Activated T-cell treated with anti-CD3 and anti-CD28 coated beads, Interleukin-2, amount 50 U/mL, for 48 hours (primary cell): ENCODE measurements at places on chromosomes 11 and 22.

- no peak for DNase-seq
Measured at GRCh38 chr11:12282676-12283075, 94.7 kb upstream of the PARVA start.

DNA sequence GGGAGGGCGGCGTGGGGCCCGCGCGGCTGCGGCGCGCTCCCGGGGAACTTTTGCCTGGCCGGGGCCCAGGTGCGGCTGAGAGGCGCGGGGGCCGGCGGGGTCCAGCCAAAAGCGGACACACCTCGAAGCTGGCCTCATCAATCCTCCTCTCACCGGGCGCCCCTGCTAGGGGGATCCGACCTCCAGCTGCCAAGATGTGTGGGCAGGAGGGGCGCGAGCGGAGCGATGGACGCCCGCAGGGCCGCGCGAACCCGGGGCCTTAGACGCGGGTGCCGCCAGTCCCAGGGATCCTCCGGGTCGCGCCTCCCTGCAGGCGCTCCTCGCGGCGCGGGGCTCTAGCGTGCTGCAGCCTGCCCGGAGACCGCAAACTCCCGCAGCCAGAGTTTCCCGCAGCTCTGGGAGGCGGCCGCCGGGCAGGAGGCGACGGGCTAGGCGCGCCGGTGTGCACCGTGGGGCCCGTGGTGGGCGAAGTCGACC lies 785 bp downstream of the IGSF9B start:
- peak; percentile 49 for DNase-seq

GRCh38 chr22:24138649-24139420 lies 42.5 kb upstream of the SUSD2 start:
- no peak for DNase-seq

DNA sequence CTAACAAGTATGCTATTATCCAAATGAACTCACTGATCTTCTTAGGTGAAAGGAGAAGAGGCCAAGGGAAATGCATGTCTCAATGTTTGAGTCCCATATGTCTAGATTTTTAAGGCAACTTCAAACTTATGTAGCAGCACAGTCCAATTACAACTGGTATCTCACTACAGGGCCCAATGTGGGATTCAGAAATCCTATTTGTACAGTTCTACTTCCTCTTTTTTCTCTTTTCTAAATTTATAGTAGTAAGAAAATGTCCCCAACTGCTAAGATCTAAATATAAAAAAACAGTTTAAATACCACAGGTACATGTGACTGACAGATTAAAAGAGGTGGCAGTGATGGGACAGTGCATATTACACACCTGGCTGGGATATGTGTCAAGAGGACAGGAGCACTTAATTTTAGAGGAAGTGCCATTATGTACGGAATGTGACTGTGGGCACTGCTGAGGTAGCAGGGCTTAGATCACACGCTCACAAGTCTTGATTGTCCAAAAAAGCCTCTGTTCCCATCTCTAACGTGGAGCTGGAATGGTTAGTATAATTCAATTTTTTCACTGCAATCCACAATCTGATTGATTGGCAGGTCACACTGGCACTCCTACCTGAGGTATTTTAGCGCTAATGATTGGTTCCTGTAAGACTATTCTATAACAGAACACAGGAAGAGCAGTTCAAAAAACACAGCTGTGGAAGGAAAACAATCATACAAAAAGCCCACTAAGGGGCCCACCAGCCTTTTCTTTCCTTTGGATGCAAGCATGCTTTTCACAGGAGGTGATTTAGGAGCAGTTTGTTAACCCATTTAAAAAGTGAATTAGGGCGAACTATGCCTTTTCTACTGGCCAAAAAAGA lies 34.6 kb downstream of the APOL5 start:
- DNase-seq: no peak

GRCh38 chr11:35803115-35803514 lies 140.5 kb downstream of the TRIM44 start:
- no peak for DNase-seq

GRCh38 chr11:64653388-64653973 lies 62.5 kb downstream of the SLC22A12 start:
- DNase-seq: no peak

DNA sequence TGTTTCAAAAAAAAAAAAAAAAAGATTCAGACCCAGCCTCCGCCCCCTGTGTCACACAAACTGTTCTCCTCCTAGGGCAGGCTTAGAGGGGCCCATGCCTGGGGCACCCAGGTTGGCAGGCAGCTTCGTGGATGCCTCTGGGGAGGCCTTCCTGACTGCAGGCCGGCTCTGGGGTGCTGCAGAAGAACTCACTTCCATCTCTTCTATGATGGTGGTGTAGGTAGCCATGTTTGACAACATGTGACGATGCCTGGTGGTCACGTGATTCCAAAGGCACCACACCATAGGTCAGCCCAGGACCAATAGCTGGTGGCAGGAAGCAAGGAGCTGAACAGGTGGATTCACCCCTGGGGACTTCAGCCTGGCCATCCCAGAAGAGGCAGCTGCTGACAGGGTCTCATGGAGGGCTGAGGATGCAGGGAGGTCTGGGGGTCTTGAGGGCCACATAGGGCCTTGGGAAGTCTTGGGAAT lies 24.1 kb upstream of the CELSR1 start:
- DNase-seq: peak; percentile 58

DNA sequence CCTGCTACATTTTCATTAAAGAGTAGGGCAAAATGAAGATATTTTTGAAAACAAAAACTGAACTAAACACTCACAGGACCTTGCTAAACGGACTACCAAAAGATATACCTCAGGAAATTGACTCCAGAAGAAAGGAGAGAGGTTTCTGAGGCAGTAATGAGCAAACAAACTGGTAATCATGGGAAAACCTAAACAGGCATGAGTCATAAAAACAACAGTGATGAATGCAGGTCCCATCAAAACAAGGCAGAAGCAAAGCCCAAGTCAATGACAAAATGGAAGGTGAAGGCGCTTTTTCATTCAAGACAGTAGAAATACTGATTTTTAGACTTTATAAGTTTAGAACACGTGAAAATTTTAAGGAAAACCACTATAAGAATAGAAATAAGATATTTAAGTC lies 104.5 kb downstream of the EFCAB6 start:
- DNase-seq: no peak

DNA sequence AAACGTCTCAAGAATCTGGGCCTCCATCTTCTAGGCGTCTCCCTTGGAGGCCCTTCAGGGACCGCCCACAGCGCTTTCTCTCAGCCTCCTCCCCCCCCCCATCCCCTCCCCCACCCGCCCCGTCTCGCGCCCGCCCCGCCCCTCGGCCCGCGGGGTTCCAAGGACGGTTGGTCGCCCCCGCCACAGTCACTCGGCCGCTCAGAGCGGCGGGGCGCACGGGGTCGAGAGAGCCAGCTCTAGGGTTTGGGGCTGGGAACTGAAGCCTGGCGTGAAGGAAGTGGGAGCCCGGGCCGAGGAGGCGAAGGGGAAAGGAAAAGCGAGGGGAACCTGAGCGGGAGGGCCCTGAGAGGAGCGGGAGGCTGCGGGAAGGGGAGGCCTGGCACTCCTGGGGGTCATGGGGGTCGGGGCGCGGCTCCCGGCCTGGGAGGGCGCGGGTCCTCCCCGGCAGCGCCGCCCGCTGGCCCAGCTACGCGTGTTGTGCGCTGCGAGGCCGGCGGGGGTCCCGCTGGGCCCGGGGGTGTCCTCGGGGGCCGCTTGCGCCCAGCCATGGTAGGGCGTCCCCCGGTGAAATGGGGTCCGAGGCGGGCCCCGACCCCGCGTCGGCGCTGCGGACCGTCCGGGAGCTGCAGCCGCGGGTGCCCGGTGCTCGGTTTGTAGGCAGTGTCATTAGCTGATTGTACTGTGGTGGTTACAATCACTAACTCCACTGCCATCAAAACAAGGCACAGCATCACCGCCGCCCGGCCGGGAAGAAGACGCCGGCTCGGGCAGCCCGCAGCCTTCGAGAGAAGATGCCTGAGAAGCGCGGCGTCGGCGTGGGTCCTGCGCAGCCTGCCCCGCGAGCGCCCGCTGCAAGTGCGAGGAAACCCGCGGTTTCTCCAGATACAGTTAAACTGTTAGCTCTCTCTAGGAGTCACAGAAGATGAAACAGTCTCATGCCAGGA lies at the start of gene BTG4:
TSS of gene BTG4 (minus strand) at position 91 of the 944 bp plus-strand sequence. CDS start 13,610 bp downstream, outside the sequence.
- DNase-seq: peak; percentile 57
